ENCODE measurements at places on chromosomes 13 and 19.

DNA sequence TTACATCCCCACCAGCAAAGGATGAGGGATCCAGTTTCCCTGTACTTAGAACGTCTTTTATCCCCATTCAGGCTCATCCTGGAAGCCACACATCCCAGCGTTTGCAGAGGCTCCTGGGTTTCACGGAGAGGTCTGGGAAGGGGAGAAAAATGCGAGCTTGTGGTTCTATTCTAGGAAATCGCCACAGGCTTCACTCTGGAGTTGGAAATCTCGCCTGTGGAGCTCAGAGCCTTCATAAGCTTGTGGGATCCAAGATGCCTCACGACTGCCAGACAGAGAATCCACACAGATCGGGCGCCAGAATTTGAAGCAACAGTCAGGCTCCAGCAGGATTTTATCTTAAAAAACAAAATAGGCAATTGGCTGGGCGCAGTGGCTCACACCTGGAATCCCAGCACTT, 157.9 kb downstream of the PTPRS start:
- DNase-seq = no peak

DNA sequence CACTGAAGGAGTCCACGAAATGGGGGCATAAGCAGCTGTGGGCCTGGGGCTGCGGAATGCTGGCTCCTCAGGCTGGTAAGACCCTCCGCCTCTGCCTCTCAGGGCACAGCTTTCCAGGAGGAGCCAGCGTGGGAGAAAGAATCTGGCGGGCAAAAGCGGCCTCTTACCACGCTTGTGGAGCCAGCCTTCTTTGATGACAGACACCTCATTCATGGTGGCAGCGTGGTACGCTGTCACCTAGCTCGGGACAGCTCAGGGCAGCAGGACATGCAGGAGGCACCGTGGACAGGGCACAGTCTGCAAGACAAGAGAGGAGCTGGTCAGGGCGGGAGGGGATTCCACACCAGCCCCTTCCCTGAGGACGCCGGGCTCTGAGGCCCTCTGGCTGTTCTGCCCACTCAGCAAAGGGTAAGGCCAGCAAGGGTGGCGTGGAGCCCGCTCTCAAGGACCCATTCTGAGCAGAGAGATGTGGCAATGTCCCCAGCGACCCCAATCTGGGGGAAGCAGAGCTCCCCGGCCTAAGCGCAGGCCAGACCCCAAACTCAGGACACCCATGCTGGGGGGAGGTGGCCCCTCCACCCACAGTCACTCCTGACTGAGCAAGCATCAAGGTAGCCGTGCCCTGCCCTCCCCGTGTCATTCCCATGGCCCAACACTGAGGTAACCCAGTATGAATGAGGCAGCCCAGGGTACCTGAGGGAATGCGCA, 19.9 kb downstream of the AKT2 start:
- no peak for DNase-seq

GRCh38 chr19:58355908-58356765, 2.8 kb upstream of the A1BG start:
- DNase-seq = no peak

DNA sequence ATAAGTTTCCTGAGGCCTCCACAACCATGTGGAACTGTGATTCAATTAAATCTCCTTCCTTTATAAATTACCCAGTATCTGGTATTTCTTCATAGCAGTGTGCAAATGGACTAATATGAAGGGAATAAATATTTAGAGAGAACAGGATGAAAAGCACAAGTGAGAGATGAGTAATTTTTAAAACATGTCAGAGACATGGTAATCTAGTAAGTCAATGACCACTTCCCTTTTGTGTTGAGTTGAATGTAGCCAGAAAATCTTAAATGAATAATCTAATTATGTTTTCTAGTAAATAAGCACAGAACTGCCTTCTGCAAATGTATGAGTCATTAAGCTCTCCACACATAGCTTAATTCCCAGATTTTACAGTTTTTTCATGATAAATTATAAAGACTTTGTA, 524.1 kb upstream of the SLITRK5 start:
- DNase-seq = no peak

- DNase-seq = no peak
Measured at GRCh38 chr19:36256853-36257519, 42.1 kb downstream of the ZNF146 start.

DNA sequence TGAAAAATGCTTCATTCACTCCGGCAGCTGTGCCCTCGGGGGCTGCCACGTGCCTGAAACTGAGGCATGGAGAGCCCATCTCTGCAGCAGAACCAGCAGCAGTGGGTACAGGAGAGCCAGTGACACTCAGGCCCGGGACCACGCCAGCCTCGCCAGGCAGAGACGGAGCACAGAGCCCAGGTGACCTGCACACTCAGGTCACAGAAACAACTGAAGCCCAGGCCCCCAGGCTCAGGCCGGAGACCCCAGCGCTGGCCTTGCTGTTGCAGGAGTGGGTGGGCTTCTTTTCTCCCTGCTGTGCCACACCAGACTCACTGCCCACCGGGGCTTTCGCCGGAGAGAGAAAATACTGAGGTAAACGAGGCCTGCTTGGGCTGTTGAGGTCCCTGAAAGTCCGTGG, 117.3 kb downstream of the SOX1 start:
- DNase-seq = no peak

DNA sequence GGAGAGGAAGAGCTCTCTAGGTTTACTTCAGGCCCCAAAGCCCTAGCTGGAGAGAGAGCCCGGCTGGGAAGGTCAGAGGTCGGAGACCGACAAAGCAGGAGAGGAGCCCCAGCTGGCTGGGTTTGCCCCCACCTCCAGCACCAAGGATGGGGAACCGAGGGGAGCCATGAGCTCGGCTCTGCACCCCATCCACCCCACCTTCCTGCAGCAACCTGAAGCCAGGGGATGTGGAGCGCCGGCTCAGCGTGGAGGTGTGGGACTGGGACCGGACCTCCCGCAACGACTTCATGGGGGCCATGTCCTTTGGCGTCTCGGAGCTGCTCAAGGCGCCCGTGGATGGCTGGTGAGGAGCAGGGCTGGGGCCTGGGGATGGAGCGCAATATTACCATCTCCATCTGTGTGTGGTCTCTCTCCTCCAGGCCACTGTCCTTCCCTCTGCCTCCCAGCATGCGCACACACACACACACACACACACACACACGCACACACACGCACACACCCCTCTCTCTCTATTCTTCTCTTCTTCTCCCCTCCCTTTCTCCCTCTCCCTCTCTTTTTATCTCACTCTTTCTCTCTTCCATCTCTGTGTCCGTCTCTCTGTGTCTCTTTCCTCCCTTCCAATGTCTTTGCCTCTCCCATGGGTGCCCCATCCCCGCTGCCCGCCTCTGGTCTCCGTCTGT, 10.4 kb downstream of the PRKCG start:
- DNase-seq = no peak
